ENCODE measurements at places on chromosomes 3 and 15.

- no peak for DNase-seq
These were observed 2.7 kb downstream of the TM4SF19 start for GRCh38 chr3:196335503-196335948.

DNA sequence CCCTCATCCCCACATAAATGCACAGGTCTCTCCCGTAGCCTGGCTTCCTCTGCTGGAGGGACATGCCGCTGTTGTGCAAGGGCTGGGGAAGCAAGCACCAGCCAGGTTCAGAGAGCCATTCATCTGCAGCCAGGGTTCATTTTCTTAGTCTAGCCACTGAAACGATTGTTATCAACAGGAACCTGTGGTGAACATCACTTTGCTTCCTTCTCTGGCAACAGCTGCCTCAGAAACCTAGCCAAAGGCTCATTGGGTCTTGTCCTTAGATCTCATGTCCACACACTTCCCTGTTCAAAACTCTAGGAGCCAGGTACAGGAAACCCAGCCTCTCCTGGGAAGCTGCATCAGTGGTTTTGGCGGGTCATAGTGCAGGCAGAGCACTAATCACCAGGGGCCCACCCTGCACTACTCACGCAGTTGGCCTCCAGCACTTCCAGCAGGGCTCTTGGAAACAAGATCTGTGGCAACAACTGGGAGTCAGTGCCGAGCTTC lies 47.0 kb downstream of the OXNAD1 start:
- no peak for DNase-seq

DNA sequence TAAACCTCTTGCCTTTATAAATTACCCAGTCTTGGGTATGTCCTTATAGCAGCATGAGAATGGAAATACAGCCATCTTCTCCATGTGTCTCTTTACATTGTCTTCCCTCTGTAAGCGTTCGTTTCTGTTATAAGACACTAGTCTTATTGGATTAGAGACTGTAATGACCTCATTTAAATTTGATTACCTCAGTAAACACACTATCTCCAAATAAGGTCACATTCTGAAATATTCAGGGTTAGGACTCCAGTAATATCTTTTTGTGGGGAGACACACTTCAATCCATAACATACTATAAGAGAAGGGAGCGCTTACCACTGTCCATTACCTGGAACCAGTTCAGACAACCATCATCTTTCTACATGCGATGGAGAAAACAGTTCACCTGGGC lies 34.3 kb upstream of the CD47 start:
- no peak for DNase-seq

GRCh38 chr15:39814489-39814888 lies 31.8 kb upstream of the FSIP1 start:
- no peak for DNase-seq

DNA sequence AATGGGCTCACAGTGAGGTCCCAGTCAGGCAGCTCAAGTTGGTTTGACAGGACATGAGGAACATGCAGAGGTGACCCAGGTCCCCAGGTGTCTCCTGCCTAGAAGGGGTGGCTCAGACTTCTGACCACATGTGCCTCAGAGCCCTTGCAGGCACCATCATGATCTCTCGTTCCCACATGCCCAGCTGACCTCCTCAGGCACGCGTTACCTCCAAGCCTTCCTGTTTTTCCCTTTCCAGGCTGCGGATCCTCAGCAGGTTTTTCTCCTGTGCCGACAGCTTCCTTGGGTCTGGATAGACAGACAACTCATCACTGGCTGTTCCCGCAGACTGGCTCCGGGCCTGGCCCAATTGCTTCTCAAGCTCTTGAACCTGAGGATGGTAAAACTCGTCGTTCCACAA lies 30.4 kb downstream of the CCDC13 start:
- DNase-seq: no peak

DNA sequence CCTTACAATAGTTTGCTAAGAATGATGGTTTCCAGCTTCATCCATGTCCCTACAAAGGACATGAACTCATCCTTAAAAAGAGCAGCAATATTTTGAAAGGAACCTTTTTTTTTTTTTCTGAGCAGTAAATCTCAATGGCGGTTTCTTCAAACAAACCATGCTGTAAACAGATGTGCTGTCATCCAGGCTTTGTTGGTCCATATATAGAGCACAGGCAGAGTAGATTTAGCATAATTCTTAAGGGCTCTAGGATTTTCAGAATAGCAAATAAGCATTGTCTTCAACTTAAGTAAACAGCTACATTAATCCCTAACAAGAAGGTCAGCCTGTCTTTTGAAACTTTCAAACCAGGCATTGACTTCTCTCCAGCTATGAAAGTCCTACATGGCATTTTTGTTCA lies 334.2 kb downstream of the SLC9A9 start:
- DNase-seq: no peak

GRCh38 chr15:52782514-52782913 lies 7.6 kb downstream of the ONECUT1 start:
- no peak for DNase-seq

DNA sequence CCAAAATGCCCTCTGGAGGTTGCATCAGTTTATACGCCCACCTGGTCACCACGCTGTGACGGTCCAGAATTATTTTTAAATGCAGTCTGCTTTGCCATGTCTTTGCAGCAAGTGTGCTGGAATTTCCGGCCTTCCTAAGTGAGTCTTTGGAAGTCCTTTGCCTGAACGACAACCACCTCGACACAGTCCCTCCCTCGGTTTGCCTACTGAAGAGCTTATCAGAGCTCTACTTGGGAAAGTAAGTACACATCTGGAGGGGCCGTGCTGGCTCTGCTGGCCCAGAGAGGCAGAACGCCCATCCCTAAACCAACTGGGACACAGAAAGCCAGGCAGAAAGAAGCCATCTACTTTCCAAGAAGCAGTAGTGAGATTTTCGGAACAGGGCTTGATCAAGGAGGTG lies 101.8 kb downstream of the LRRK1 start:
- DNase-seq: no peak

- no peak for DNase-seq
These were observed 160.2 kb upstream of the TBL1XR1 start for GRCh38 chr3:177357352-177358090.

GRCh38 chr3:123357275-123357674 lies 91.6 kb downstream of the ADCY5 start:
- no peak for DNase-seq

DNA sequence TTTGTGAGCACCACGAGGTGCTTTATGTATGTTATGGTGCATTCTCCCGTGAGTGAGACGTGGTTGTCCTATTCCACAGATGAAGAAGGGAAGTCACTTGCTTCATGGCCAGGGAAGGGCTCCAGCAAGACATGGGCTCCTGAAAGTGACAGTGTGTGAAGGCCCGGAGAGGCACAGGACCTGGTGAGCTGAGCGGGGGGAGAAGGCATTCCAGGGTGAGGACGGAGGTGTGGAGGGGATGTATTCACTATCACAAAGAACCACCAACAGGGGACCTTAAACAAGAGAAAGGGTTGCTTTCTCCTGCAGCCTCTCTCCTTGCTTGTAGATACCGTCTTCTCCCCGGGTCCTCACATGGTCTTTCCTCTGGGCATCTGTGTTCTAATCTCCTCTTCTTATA lies 139.1 kb downstream of the FBLN2 start:
- DNase-seq: no peak

GRCh38 chr3:59783468-59783988 lies 733.7 kb upstream of the CFAP20DC start:
- DNase-seq: no peak

DNA sequence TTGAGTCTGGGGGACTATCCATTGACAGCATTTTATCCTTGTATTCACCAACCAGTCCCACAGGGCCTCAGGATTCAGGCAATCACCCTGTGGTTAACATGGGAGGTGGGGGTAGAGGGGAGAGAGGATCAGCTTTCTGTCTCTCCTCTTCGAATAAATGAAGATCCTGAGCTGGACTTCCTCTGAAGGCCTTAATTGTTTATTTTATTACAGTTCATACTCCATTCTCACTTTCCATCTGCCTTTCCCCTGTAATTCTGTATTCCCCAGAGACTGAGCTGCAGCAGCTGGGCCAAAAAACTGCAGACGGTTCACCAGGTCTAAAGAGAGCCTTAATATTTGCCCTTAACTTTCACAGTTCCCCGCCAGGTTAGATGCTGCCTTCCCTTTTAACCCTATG lies 11.9 kb downstream of the TAGLN3 start:
- DNase-seq: no peak

- DNase-seq: no peak
These were observed 14.8 kb downstream of the LOXL1 start for GRCh38 chr15:73941044-73941443.

DNA sequence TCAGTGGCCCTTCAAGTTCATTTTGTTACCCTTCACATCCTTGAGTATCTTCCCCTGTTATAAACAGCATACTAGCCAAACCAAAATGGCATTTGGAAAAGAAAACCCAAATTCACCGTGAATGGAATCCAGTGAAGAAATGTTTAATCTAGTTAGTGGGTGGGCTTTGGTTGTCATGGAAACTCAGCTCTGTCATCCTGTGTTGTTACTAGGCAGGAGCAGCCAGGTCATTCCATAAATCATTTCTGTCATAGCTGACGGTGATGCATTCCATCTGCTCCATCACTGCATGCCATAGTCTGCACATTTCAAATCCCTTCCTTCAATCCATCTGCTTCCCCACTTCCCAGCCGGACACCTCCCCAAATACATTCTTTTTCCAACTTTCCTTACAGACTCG lies 140.4 kb upstream of the CGNL1 start:
- no peak for DNase-seq

- peak; percentile 16 for DNase-seq
These were observed 81.6 kb downstream of the PPCDC start for GRCh38 chr15:75104804-75105557.

DNA sequence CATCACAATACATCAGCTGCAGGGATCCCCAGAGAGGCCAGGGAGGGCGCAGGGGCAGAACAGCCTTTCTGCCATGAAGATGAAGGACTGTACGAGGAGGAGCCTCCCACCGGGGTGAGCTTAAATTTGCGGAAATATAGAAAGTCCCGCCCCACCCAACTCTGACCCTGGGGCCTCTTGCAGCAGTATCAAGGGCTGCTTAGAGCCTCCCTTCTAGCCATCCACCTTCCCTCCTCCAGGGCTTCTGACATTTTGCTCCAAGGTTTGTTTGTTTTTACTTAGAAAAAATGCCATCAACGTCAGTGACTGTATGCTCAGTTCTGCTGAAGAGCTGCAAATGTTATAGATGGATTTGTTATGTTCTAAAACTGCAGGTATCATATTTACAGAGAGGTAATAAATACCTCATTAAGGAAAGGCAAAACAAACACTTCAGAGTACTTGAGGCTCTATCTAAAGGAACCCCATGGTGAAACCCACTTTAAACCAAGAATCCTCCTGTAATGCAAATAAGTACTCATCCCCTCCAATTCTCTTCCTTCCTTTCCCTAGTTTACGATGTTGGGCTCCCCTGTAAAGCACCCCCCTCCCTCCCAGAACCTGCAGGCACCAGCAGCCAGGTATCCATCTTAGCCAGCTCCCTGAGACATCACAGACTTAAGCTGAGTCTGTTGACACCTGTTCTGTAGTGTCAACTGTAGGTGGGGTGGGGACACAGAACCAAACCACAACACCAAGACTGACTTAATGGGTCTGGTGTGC lies 30.5 kb downstream of the RFTN1 start:
- no peak for DNase-seq

DNA sequence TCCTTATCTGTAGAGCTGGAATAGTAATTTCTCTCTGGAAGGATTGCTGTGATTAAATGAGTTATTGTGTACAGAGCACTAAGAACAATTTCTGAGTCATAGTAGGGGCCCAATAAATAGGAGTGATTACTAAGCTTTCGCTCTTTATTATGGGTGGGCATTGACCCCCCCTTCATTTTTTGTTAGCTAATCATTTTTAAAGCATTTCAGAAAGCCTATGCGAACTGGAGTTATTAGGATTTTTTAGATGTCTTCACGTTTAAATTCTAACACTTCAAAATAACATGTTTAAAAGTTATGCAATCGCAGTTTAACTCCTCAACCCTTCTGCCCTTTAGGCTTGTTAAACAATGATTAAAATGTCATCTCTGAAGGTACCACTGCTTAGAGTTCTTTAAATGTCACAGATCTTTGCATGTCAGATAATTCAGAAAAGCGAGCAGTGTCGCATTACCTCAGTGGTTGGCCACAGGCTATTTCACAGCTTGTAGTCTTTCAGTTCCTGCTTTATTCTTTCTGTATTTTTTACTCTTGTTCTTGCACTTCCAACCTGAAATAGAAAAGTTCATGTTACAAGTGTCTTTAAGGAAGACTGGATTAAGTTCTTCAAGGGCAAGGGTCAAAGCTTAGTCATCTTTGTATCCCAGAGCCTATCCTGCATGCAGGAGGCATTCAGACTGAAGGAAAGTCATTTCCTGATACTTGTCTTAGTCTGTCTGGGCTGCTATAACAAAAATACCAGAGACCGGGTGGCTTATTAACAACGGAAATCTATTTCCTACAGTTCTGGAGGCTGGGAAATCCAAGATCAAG lies 102.9 kb downstream of the FNDC3B start:
- no peak for DNase-seq

DNA sequence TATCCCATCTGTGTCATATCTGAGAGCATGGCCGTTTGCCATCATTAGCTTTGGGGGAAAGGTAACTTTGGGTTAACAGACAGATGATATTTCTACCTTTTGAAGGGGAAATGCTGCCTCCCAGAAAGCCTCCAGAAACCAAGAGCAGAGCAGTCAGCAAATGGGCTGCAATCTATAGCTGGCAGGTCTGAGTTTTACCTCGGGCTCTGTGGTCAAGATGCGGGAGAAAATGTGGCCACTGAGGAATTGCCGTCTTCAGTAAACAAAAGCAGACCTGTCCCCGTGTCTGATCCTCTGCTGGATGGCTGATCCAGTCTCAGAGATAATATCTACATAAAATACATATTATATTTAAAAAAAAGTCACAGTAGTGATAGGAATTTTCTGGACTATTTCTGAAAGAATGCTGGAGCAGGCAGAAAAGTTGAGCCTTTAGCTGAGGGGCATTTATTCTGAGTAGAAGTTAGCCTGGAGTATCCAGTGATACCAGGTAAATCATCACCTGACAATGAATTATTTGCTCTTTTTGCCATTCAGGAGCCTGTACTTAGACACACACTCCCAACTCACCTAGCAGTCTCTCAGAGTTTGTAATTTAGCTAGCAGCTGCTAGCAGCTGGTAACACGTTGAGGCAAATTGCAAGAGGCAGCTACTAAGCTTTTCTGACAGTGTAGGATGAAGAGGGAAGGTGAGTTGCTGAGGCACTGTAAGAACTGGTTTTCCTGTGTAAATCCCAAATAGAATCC lies 285.3 kb upstream of the RARB start:
- DNase-seq: no peak

Measured in GOT3 (cell line).